ENCODE measurements at places on chromosomes 2 and 18. TPM values are rescaled to one million over a fixed set of nuclear protein-coding genes. Genes with fewer than 3 reads are reported as not detected.
A peak's percentile ranks its signal among the peaks of the same experiment; 100 is the strongest.

MYO3B gene
- total RNA-seq, result 0.05 TPM

SCN3A gene
- total RNA-seq, result 0.99 TPM

TMEM182 gene
- 174 TPM for total RNA-seq

DSG2 gene
- total RNA-seq, result 42.6 TPM

GRCh38 chr2:222751238-222751637 is 79.8 kb downstream of the MOGAT1 start:
- H3K36me3 ChIP-seq, result no peaks in the 10 kb centered on the region
- H3K4me1 ChIP-seq, result peaks cover 37% of the 10 kb centered on the region

DNA sequence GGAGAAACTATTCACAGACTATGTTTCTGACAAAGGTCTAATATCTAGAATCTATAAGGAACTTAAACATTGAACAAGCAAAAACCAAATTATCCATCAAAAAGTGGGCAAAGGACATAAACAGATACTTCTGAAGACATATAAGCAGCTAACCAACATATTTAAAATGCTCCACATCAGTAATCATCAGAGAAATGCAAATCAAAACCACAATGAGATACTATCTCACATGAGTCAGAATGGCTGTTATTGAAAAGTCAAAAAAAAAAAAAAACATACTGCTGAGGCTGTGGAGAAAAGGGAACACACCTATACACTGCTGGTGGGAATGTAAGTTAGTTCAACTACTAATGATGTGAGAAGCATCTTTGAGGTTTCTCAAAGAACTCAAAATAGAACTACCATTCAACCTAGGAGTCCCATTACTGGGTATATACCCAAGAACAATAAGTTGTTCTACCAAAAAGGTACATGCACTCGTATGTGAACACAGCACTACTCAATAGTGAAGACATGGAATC is 220.4 kb upstream of the TFPI start:
- no peak for DNase-seq
- no peak overlapping the region for H3K27ac ChIP-seq
- no peaks in the 10 kb centered on the region for H3K27me3 ChIP-seq
- H3K4me1 ChIP-seq, result no peaks in the 10 kb centered on the region

DNA sequence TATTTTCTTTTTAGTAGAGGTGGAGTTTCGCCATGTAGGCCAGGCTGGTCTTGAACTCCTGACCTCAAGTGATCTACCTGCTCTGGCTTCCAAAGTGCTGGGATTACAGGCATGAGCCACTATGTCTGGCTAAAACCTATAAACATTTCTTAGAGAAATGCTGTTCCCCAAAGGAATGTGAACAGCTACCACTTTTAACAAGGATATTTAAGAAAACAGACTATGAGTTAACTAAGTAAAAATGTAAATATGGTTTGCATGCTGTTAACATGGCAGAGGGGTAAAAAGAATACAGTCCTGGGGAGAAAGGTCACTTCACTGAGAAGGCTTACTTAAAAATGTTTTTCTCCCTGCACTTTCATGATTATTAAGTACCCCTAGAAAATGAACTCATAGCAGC is 57.1 kb downstream of the SLC16A14 start:
- peaks cover 6% of the 10 kb centered on the region for H3K4me1 ChIP-seq
- H3K27ac ChIP-seq, result no peak overlapping the region
- no peaks in the 10 kb centered on the region for H3K27me3 ChIP-seq
- H3K36me3 ChIP-seq, result no peaks in the 10 kb centered on the region

DNA sequence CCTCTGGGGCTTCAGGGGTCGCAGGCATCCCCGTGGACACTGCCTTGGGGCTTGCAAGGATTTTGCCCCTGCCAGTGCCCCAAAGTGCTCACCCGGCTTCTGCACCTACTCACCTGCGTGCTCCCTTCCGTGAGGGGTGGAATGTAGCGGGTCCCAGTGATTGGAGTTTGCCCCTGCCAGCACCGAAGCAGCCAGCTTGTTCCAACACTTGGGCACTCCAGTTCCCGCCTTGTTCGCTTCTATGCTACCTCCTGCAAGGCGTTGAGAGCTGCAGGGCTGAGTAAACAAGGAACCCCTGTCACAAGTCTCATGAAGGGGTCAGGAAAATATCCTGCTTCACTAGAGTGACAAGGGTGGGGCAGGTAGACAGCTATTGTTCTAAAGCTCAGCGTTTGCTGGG is 631.5 kb downstream of the EPHA4 start:
- H3K4me1 ChIP-seq, result peaks cover 31% of the 10 kb centered on the region
- no peak for DNase-seq
- no peak overlapping the region for H3K27ac ChIP-seq
- H3K36me3 ChIP-seq, result no peaks in the 10 kb centered on the region
- H3K27me3 ChIP-seq, result no peaks in the 10 kb centered on the region

DNA sequence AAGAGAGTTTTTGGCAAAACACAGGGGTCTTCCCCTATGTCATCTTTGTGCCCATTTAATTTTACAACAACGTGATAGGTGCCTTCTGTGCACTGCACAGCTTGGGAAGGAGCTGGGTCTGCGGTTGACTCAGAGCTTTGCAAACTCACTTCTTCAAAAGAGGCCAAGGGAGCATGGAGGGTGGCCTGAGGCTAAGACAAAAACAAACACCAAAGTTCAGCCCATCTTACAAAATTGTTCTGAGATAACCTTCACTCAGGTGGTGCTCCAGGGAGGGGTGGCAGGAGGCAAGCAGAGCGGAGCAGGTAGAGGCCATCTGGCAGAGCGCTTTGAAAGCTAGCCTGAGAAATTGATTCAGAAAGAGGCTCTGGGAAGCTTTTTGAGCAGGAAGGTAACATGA is 9.8 kb downstream of the SOWAHC start:
- no peaks in the 10 kb centered on the region for H3K36me3 ChIP-seq
- H3K4me1 ChIP-seq, result no peaks in the 10 kb centered on the region
- H3K27me3 ChIP-seq, result no peaks in the 10 kb centered on the region

DNA sequence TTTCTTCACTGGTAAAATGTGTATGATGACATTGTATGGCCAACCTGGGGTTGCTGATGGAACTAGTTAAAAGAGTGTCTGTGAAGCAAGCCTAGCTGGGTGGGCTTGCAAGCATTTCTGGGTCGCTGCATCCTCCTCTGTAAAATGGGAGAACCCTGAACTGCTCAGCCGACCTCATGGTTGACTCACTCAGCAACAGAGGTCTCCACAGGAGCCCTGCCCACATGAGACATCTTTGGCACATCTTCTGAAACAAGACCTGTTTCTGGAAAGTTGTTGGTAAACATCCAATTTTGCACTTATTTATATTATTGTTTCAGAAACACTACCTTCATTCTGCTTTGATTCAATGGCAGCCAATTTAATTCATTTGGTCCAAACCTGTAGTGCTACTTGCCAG is 52.6 kb downstream of the BCL11A start:
- H3K27me3 ChIP-seq, result peaks cover 16% of the 10 kb centered on the region
- no peaks in the 10 kb centered on the region for H3K36me3 ChIP-seq
- DNase-seq, result no peak
- H3K4me3 ChIP-seq, result no peak overlapping the region
- H3K27ac ChIP-seq, result no peak overlapping the region

GRCh38 chr2:239267288-239267951 is 133.4 kb downstream of the HDAC4 start:
- H3K27ac ChIP-seq, result peak overlapping the region; percentile 80
- no peak for DNase-seq
- H3K4me1 ChIP-seq, result peaks cover 75% of the 10 kb centered on the region
- H3K27me3 ChIP-seq, result no peaks in the 10 kb centered on the region

DNA sequence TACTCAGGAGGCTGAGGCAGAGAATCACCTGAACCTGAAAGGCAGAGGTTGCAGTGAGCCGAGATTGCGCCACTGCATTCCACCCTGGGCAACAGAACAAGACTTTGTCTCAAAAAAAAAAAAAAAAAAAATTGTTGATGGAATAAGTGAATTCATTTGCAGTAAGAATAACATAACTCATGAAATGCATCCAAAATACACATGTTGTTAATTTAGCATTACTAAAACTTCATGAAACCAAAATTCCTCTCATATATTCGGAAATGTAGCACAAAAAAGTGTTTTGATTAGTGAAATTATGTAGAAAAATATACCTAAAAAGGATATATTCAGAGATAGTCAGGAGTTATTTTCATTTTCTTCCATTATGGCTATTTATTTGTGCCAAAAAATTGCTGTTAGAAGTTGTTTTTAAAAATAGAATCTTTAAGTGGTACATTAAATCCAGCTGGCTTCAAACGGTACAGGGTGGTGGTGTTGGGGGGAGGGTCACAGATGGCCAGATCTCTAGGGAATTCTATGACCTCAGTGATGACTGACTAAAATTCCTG is 78.2 kb upstream of the UGP2 start:
- no peaks in the 10 kb centered on the region for H3K27me3 ChIP-seq
- H3K27ac ChIP-seq, result no peak overlapping the region
- H3K4me3 ChIP-seq, result no peak overlapping the region
- H3K36me3 ChIP-seq, result no peaks in the 10 kb centered on the region

DNA sequence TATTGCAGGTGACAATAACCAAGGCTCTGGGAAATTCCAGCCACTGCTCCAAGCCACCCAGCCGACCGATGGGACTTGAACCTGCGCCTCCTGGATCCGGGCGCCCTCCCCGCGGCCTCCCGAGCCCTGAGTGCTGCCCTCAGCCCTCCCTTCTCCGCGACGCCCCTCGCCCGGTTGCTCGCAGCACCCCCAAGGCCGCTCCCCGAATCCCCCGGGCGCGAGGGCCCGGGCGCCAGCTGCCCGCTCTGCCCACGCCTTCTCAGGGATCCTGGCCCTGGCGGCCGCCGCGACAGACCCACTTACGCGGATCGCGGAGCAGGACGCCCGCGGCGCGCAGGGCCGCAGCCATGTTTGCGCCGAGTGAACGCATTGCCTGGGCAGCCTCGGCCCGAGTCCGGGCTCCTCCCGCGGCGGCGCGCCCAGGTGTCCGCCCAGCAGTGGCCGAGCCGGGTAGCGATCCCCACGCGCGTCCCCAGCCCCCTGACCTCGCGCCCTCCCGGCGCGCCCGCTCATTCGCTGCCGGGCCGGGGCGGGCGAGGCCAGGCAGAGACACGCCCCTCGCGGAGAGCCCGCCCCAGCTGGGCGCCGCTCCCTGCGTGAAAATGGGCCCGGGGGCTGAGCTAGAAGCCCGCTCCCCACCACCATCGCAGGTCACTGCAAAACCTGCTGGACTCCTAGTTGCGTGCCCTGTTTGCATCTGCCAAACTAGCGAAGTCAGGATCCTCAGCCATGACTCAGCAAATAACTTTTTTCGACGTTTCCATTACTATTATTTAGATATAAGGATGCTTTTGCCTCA is at the start of gene FECH:
Gene FECH, minus strand, starts transcription at position 452 of the 799 bp plus-strand sequence. Its CDS starts 82 bp downstream, at position 370.
- H3K27me3 ChIP-seq, result no peaks in the 10 kb centered on the region
- DNase-seq, result peak; percentile 91
- peak within 1 kb of the TSS; percentile 97 for H3K4me3 ChIP-seq
- H3K4me1 ChIP-seq, result peaks cover 22% of the 10 kb centered on the region
- H3K36me3 ChIP-seq, result peaks cover 7% of the 10 kb centered on the region

DNA sequence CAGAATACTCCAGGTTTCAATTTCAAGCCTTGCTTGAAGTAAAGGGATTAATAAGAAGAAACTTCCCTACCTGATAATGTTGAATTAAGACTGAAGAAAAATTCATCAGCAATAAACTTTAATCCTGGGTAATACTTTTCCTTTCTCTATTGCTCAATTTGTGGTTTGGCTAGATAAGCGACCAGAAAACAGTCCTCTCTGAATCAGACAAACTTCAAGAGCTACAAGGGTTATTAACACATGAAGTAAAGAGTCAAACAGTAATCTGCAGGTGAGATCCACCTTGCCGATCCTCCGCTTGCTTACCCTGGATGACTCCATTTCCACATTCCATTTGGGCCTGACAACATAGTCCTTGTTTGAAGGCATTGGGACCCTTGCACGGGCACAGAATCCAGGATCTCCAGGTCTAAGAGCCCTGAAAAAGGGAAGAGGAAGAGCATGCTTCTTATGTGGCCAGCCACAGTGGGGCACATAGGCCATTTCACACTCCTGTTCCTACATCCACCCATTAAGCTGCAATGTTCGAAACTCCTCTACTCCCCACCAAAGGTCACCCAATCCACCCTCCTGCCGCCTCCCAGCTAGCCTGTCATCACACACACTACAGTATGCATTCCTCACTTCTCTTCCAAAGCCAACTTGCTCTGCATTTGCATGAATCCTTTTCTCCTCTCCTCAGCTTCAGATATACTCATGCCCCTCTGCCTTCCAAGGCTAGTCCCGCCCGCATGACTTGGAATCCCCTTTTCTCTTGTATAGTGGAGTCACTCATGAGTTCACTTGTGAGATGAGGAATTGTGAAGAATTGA is 39.8 kb downstream of the IWS1 start:
- no peak overlapping the region for H3K4me3 ChIP-seq
- no peaks in the 10 kb centered on the region for H3K4me1 ChIP-seq
- DNase-seq, result no peak
- no peaks in the 10 kb centered on the region for H3K27me3 ChIP-seq
- H3K36me3 ChIP-seq, result peaks cover 95% of the 10 kb centered on the region

DNA sequence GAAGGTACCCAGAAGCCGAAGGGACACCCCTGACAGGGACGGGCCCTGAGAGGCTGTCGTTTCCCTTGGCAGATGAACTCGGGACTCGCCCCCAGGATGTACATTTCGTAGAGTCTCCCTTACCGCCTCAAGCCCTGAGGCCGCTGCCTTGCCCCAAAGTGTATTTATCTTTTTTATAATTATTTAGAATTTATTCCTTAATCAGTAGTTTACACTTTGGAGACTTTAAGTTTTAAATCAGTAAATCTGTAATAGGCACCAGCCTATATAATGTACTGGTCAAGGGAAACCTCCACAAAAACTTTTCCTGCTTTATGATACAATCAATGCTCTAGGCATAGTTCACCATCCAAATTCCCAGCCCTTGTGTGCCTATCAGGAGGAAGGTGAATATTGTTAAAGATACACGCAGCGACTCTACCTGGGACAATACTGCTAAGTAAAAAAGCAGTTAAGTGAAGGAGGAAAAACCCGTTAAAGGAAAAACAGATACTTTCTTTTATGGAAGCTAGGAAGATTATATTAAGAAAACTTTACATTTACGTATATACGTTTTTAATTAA is 848 bp downstream of the VRK2 start:
- no peaks in the 10 kb centered on the region for H3K27me3 ChIP-seq
- peaks cover 11% of the 10 kb centered on the region for H3K36me3 ChIP-seq
- DNase-seq, result no peak
- H3K27ac ChIP-seq, result peak overlapping the region; percentile 98
- H3K4me3 ChIP-seq, result peak overlapping the region; percentile 84
- peaks cover 43% of the 10 kb centered on the region for H3K4me1 ChIP-seq
